ENCODE measurements at places on chromosomes 2 and 18. TPM values are rescaled to one million over a fixed set of nuclear protein-coding genes. Genes with fewer than 3 reads are reported as not detected.
A peak's percentile ranks its signal among the peaks of the same experiment; 100 is the strongest.

HOXD8 gene
- total RNA-seq, result not detected

- H3K36me3 ChIP-seq, result no peaks in the 10 kb centered on the region
- no peaks in the 10 kb centered on the region for H3K4me1 ChIP-seq
- no peak for DNase-seq
- no peak overlapping the region for H3K4me3 ChIP-seq
- H3K27ac ChIP-seq, result no peak overlapping the region
- no peaks in the 10 kb centered on the region for H3K27me3 ChIP-seq
Measured at GRCh38 chr2:106845716-106846115, 40.3 kb downstream of the ST6GAL2 start.

GRCh38 chr2:234632527-234633391, 135.9 kb upstream of the ARL4C start:
- no peak for DNase-seq
- peaks cover 9% of the 10 kb centered on the region for H3K27me3 ChIP-seq
- no peaks in the 10 kb centered on the region for H3K4me1 ChIP-seq
- H3K4me3 ChIP-seq, result no peak overlapping the region

DNA sequence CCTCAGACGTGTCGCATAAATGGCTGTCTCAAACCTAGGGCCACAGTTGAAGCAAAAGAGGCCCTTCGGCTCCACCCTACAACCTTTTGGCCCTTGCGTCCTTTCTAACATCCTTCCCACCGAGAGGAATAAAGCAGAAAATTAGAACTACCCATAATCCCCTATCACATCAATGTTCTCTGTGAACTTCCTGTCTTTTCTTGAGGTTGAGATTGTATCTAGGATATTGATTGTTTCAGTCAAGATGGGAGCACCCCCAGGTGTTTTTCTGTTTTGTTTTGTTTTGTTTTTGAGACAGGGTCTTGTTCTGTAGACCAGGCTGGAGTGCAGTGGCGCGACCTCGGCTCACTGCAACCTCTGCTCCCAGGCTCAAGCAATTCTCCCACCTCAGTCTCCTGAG, 23.6 kb downstream of the INPP5D start:
- peaks cover 91% of the 10 kb centered on the region for H3K4me1 ChIP-seq
- peaks cover 92% of the 10 kb centered on the region for H3K36me3 ChIP-seq
- no peak for DNase-seq
- H3K4me3 ChIP-seq, result peak overlapping the region; percentile 71
- peak overlapping the region; percentile 93 for H3K27ac ChIP-seq
- no peaks in the 10 kb centered on the region for H3K27me3 ChIP-seq

DNA sequence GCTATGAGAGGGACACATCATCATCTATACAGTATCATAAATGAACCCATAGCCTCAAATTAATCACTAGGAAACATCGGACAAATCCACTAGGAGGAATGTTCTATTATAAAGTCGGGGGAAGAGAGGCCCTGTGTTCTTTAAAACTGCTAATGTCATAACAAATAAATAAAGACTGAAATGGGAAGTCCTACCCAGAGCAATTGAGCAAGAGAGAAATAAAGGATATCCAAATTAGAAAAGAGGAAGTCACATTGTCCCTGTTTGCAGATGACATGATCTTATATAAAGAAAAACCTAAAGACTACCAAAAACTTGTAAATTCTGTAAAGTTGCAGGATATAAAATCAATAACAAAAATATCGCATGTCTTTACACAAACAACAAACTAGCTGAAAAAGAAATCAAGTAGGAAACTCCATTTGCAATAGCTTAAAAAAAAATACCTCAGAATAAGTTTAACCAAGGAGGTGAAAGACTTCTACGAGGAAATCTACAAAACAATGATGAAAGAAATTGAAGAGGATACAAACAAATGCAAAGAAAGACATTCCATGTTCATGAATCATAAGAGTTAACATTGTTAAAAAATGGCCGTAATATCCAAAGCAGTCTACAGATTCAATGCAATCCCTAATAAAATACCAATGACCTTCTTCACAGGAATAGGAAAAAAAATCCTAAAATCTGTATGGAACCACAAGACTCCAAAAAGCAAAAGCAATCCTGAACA, 30.6 kb downstream of the RTN4 start:
- peaks cover 16% of the 10 kb centered on the region for H3K36me3 ChIP-seq
- H3K4me3 ChIP-seq, result no peak overlapping the region
- no peak for DNase-seq
- peaks cover 6% of the 10 kb centered on the region for H3K4me1 ChIP-seq
- no peaks in the 10 kb centered on the region for H3K27me3 ChIP-seq

- no peak overlapping the region for H3K4me3 ChIP-seq
- H3K27me3 ChIP-seq, result peaks cover 5% of the 10 kb centered on the region
- H3K27ac ChIP-seq, result peak overlapping the region; percentile 63
- H3K4me1 ChIP-seq, result peaks cover 11% of the 10 kb centered on the region
Measured at GRCh38 chr2:239602290-239603282, 201.8 kb upstream of the HDAC4 start.

EPG5 gene
- 23.1 TPM for total RNA-seq

ACMSD gene
- not detected for total RNA-seq

GRCh38 chr2:44933434-44933951, 8.0 kb upstream of the SIX3 start:
- peaks cover 7% of the 10 kb centered on the region for H3K36me3 ChIP-seq
- H3K27ac ChIP-seq, result no peak overlapping the region
- DNase-seq, result no peak
- peaks cover 80% of the 10 kb centered on the region for H3K27me3 ChIP-seq
- no peak overlapping the region for H3K4me3 ChIP-seq
- H3K4me1 ChIP-seq, result peaks cover 21% of the 10 kb centered on the region

GRCh38 chr18:76397631-76398030, 97.4 kb downstream of the ZNF516 start:
- DNase-seq, result no peak
- no peak overlapping the region for H3K27ac ChIP-seq
- H3K4me1 ChIP-seq, result peaks cover 3% of the 10 kb centered on the region
- H3K4me3 ChIP-seq, result no peak overlapping the region
- H3K36me3 ChIP-seq, result no peaks in the 10 kb centered on the region
- peaks cover 5% of the 10 kb centered on the region for H3K27me3 ChIP-seq

DNA sequence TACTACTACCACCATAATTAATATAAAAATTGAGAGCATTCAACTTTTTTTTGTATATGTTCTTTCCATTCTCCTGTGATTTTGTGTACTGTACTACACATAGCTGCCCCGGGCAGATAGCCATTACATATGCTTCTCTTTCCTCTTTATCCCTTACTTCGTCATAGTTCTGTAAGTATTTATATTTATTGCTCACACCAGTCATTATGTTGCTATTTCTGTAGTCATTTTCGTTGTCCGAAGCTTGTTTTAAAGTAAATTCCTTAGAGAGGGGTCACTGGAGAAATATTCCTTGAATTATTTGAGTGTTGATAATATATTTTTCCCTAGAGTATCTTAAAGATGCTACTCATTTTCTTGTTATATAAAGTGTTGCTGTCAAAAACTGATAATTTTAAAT, 144.0 kb downstream of the CLIP4 start:
- no peaks in the 10 kb centered on the region for H3K4me1 ChIP-seq
- H3K27me3 ChIP-seq, result peaks cover 28% of the 10 kb centered on the region
- H3K4me3 ChIP-seq, result no peak overlapping the region
- DNase-seq, result no peak
- H3K27ac ChIP-seq, result no peak overlapping the region

All from activated CD8-positive, alpha-beta T cell treated with anti-CD3 and anti-CD28 coated beads, Interleukin-2, amount 10 ng/mL, durations not matched to agents 7 days and 5 days (primary cell).